ENCODE measurements at places on chromosomes 11 and 22.

- DNase-seq: no peak
Measured at GRCh38 chr11:109196016-109196415, 226.0 kb upstream of the C11orf87 start.

DNA sequence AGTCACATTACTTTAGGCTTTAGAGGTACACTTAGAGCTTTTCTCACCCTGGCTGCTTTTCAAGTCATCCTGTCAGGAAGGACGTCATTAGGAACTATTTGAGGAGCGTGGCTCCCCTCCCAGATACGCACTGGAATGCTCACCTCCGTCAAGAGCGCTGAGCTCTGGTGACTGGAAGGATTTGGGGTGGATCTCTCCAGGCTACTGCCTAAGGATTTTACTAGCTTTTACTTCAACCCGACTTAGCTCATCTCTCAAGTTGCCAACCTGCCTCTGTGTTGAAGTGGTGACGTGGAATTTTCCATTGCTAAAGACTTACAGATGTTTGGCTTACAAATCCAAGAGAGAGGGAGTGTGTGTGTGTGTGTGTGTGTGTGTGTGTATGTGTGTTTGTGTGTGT lies 355.3 kb upstream of the CCDC90B start:
- DNase-seq: no peak

DNA sequence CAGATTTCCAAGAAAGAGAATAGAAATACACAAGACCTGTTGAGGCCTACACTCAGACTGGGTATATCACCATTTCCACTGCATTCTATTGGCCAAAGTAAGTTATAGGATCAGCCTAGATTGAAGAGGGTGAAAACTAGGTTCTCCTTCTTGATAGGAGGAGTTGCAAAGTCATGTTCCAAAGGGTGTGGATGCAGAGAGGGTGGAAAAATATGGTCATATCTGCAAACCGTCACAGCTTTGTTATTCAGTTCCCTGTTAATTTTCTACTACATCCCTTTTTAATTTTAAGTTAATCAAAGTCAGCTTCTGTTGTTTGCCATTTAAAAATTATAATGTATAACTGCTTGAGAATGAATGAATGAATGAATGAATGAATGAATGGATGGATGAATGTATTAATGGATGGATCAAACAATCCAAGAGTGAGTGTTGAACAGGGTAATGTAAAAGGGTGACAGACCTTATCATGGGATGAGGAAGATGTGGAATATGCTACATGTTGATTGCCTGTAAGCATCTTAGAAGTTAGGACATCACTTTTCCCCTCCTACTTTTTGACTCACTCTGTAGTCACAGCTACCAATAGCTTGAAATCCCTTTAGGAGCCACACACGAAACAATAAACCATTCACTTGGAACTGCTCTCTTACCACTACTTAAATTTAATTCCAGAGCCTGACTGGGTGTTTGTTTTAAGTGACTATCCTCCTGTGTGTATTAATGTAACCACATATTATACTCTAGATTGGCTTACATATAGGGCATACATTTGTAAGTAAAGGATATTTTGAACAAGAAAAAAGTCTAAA lies 121.5 kb downstream of the CCDC34 start:
- DNase-seq: no peak

GRCh38 chr11:75302371-75302770 lies 49.1 kb downstream of the ARRB1 start:
- DNase-seq: no peak

- no peak for DNase-seq
Measured at GRCh38 chr11:117039270-117039669, 59.0 kb downstream of the SIK3 start.

DNA sequence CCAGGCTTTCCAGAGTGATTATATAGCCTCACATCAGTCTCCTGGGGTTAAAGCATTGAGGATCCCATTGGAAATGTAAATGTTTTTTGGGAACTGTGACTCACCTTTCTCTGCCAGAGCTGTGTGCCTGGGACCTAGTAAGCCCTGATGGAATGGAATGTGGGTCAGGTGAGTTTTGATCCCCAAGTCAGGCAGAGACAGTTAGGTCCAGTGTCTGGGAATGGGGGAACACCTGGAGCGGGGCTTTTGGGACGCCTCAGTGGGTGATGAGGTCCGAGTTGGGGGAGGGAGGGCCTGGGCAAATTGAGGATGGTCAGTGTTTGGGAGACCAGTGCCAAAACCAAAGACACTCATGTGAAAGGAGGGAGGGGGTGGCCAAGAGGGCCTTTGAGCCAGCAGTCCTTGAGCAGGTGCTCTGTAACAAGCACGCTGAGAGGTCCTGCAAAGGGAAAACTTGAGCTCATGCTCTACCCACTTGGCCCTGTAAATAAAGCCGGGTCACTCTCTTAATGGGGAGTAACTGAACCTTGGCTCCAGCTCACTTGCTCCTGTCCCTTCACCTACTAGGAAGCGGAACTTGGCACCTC lies 104.7 kb downstream of the NAV2 start:
- DNase-seq: no peak

GRCh38 chr22:35559354-35560005 lies 18.8 kb downstream of the RASD2 start:
- no peak for DNase-seq

GRCh38 chr11:75151346-75152047 lies 590 bp downstream of the SLCO2B1 start:
- no peak for DNase-seq

DNA sequence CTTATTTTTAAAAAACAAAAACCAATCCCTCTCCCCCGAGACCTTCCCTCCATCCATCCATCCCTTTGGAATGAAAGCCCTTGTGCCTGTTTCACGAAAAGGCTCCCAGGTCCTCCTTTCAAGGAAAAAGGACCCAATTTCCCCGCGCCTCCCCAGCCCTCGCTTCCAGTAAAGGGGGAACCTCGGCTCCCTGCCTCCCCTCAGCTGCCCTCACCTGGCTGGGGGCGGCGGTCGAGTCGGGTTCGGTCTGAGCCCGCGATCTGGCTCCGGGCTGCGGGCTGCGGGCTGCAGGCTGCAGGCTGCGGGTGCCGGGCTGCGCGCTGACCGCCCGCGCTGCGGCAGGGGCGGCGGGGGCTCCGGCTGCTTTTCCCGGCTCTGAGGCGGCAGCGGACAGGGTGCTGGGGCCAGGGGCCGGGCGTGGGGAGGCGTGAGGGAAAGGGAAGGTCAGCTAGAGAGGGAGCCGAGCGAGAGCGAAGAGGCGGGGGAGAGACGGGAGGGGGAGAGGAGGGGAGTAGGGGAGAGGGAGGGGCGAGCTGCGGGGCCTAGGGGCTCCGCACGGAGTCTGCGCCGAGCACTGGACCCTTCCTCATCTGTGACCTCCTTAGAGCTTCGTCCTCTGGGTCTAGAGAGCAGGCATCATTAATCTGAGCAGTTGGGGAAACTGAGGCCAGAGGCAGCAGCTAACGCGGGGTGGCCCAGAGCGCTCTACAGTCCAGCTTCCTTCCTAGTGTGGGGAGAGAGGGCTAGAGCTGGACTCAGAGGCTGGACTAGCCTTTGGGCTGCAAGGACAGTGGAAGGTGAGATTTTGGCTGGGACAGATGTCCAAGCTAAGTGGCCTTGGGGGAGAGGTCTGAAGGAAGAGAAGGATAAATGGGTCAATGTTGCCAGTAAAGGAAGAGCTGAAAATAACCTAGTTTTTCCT lies at the start of gene C1QTNF4:
TSS of gene C1QTNF4 (minus strand) at position 478 of the 922 bp plus-strand sequence. CDS start 3,601 bp downstream, outside the sequence.
- no peak for DNase-seq

DNA sequence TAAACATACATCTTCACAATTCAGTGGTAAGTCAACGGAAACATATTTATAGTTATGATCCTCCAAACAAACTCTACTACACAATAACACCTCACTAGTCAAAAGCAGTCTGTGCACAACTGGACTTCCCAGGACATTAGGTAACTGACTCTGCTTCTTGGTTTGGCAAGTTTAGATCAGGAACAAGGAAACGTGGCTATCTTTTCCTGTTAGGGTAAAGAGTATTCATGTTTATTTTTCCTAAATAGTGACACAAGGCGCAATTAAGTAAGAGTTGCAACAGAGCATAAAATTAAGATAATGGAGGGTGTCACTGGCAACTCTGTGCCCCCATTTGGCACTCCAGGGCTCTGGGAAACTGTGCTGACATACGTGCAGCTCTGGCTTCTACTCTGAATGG lies 70.2 kb upstream of the TP53AIP1 start:
- no peak for DNase-seq

DNA sequence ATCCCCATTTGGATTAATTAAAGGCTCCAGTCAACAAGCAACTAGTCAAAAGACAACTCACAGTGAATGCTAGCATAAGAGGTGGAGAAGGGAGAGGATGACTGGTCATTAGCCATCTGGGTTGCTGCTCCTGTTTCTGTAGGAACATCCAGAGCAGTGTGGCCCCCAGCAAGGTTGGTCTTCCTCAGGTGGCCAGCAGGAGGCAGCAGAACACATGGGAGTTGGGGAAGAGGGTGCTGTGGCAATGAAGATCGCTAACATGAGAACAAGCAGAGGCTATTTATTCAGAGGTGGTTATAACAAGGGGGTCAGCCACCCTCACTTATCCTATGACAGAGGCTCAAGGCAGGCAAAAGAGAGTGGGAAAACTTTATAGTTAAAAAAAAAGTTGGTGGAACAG lies 21.3 kb downstream of the IZUMO1R start:
- DNase-seq: peak; percentile 14

GRCh38 chr11:85762226-85762625 lies 48.7 kb downstream of the SYTL2 start:
- DNase-seq: no peak

DNA sequence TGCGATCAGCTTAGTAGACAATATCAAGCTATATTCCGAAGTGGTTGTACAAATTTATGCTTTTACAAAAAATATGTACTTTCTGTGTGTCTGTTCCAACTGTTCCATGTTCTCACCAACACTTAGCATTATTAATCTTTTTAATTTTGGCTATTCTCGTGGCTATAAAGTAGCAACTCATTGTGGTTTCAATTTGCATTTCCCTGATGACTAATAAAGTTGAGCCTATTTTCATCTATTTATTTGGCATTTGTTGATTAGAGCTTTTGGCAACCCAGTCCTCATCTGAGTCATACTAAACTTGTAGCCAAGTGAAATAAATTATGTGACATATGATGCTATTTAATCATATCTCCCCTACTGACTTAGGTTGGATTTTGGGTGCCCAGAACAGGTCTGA lies 115.9 kb downstream of the FBXO7 start:
- no peak for DNase-seq

DNA sequence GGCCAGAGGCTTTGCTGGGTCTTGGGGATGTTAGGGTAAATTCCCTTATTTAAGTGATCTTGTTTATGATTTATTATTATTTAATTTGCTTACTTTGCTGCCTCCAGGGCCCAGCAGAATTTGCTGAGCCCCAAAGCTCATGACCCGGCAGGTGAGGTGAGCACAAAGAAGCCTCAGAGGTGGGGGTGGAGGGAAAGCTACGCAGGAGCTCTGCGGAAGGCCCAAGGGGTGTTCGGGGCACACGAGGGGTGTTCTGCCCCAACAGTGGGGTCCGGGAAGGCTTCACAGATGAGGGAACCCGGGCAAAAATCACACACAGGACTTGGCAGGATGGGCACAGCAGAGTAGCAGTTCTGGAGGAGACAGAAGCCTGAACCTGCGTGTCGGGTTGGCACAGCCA lies 6.7 kb upstream of the LINC01488 start:
- no peak for DNase-seq

DNA sequence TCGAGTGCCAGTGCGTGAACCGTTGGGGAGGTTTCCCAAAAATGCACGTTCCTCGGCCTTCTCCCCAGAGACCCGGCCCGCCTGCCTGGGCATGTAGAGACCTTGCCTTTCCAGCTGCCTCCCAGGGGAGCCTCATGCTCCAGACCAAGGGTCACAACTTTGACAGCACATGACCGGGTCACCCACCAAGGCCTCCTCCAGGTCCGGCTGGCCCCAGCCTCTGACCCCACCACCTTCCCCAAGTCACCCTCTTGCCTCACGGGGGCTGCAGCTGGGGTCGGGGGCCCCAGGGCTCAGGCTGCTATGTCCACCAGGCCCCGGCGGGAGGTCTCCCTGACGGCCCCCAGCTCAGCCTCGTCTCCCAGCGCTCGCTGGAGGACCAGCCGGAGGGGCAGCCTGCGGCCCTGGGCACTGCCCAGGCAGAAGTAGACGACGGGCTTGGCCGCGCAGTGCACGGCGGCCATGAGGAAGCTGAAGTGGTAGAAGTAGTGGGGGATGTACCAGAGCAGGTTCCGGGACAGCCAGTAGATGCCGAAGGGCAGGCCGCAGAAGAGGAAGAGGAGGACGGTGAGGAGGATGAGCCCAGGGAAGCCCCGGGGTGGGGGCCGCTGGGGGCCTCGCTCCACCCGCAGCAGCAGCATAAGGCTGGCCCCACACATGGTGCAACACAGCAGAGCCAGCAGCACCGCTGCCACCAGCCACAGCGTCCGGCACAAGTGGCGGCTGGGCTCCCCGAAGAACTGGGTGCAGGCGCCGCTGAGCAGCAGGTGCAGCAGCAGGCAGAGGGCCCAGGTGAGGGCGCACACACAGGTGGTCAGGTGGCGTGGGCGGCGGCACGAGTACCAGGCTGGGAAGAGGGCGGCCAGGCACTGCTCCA lies 4.4 kb downstream of the MRGPRE start:
- DNase-seq: no peak

GRCh38 chr11:93520726-93521509 lies 22.3 kb downstream of the SMCO4 start:
- no peak for DNase-seq

GRCh38 chr11:57597916-57598830 lies 688 bp downstream of the SERPING1 start:
- no peak for DNase-seq

DNA sequence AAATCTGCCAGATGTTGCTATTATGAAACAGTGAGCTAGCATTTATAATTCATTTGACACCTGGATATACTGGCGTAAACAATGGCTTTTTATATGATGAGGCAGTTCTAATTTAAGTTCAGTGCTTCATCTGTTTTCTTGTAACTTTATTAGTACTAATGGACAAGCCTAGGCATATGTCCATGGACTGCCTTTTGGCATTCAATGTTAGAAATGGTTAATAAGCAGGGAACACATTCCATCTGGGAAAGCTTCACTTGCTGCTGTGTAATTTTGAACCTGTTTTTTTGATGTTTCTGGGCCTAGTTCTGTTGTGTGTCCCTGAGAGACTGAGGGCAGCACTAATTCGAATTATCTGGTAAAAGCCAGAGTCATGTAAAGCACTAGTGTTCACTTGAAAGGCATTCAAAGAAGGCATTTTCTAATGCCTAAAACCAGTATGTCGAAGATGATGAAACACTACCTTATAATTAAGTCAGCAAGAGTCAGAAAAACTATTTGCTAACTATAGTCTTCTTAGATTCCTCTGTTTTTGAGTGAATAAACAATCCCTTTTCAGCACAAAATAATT lies 138.5 kb downstream of the SWAP70 start:
- no peak for DNase-seq

Data from stimulated activated CD8-positive, alpha-beta memory T cell treated with anti-CD3 and anti-CD28 coated beads, Interleukin-7, amount 100 ng/mL, for 1 hour (primary cell).